Hair follicular keratinocyte (primary cell): ENCODE measurements at places on chromosomes 11 and 22. TPM values are rescaled to one million over a fixed set of nuclear protein-coding genes. Genes with fewer than 3 reads are reported as not detected.

RAB39A gene
- total RNA-seq, result not detected in 2 replicates

MYO7A gene
- total RNA-seq, result 0.30 and 0.70 TPM in 2 replicates

CASP12 gene
- not detected in 2 replicates for total RNA-seq

OR51I1 gene
- total RNA-seq, result not detected in 2 replicates

TRMT2A gene
- 28.1 and 35.6 TPM in 2 replicates for total RNA-seq

SUSD2 gene
- 0.04 and 0.16 TPM in 2 replicates for total RNA-seq

VPREB1 gene
- total RNA-seq, result not detected in 2 replicates

KCNJ11 gene
- not detected in 2 replicates for total RNA-seq
